T-cell (primary cell): ENCODE measurements at places on chromosomes 1 and 21.
A peak's percentile ranks its signal among the peaks of the same experiment; 100 is the strongest.

- no peak for DNase-seq
Observed at GRCh38 chr1:104182251-104182650, 432.6 kb downstream of the AMY1C start.

DNA sequence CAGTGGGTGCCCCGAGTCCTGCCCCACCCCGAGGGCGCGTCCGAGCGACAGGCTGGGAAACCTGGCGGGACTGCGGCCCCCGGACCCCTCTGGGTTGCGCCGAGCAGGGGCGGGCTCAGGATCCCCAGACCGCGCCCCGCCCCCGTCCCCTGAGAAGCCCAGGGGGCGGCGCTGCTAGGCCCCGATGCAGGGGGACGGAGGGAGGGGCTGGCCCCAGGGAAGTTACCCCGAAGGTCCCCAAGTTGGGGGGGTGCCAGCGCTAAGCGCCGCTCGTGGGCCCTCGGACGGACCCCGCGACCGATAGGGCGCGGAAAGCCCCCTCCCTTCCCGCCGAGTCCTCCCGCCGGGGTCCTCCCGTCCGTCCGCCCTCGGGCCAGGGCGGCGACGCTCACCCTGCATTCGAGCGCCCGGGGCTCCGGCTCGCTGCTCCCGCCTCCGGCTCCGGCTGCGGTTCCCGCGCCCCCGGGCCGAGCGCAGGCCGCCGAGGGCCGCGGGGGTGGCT, 414 bp downstream of the GPR153 start:
- DNase-seq, result no peak

DNA sequence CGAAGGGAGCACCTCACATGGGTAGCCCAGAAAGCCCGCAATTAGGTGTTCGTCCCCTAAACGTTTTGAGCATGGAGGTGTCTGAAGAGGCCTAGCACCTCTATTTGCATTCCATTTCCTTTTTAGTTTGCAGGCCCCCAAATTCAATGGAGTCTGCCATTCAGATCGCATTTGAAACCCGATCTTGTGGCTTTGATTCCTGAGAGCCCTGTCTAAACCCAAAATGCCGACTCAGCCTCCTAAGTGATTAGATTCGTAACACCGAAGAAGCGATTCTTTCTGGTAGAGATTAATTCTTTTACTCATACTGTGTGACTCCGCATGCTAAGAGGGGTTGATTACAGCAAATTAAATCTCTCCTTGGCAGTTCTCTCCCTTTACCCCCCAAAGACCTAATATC, 415.2 kb upstream of the KAZN start:
- no peak for DNase-seq

DNA sequence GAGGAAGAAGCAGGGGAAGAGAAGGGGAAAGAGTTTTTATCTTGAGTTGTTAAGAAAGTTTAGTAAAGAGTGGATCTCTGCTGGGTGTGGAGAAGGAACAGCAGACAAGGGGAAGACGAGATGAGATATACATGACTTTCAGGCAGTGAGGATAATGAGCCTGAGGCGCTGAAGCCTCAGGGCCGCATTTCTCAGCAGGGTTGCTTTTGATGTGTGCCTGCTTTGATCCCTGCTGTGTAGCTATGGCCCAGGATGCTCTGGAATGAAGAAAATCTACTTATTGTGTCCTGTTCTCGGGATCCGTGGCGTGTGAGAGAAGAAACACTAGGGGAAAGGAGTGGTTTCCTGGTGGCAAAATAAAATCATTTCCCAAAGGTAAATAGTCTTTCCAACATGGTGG, 15.1 kb upstream of the RPE65 start:
- no peak for DNase-seq

DNA sequence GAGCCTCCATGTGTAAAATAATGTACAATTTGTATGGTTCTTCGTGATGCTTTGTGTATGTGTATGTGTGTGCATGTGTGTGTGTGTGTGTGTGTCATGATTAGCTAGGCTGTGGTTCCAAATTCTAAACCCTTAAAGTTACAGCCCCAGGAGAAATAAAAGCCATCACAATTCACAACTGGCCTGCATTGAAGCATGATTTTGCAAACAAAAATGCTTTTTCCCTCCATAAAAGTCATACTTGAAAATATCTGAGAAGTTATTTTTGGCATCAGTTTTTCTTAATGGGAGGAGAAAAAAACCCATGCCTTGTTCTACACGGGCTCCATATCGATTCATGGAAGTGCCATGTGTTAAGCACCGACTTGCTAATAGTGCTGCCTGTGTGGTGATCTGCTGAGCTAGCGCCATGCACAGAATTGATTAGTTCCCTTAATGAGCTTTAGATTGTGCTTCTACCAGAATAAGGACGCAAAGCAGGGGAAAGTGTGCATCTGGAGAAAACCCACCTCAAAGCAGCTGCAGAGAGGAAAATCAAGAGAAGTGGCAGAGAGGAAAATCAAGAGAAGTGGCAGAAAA, 207.3 kb downstream of the DSCAM start:
- no peak for DNase-seq

- DNase-seq, result peak; percentile 33
Observed at GRCh38 chr21:46661211-46661625, 25.7 kb downstream of the PRMT2 start.

GRCh38 chr1:198102454-198102827, 54.4 kb upstream of the NEK7 start:
- peak; percentile 1 for DNase-seq

GRCh38 chr1:36693603-36694002, 210.9 kb upstream of the CSF3R start:
- no peak for DNase-seq

DNA sequence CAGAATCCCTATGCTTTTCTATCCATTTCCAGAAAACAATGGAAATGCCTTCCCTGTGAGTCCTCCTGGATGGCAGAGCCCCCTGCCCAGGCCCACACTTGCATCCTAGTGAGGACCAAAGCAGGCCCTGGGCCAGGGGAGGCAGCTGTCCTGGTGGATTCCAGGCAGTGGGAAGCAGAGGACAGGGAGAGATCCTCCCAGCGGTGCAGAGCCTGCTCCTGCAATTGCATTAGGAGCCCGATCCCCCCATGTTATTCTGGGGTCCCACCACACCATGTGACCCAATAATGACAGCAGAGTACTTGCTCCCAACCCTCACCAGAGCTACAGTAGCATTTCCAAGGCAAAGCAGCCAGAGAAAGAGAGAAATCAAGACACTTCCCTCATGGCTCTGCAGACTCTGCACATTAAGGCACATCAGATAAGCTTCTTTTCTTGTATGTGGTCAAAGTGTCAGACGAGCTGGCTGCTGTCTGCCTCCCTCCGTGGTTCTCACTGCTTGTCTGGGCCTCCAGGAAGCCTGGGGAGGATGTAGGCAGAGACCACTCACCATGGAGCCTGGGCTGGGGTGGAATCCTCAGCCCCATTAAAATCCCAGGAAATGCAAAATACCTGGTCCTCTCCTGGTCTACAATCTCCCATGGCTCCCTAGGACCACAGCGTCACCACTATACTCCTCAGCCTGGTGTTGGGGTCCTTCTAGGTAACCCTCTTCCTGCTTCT, 54.9 kb upstream of the RUNX3 start:
- no peak for DNase-seq

GRCh38 chr1:198399452-198399851, 141.0 kb downstream of the ATP6V1G3 start:
- DNase-seq, result no peak
